EL (cell line): ENCODE measurements at places on chromosomes 12 and 14.
A peak's percentile ranks its signal among the peaks of the same experiment; 100 is the strongest.

- no peak for DNase-seq
Observed at GRCh38 chr14:68564826-68565759, 227.8 kb downstream of the ZFP36L1 start.

- DNase-seq = peak; percentile 81
Observed at GRCh38 chr12:24822121-24822899, 126.6 kb downstream of the BCAT1 start.

DNA sequence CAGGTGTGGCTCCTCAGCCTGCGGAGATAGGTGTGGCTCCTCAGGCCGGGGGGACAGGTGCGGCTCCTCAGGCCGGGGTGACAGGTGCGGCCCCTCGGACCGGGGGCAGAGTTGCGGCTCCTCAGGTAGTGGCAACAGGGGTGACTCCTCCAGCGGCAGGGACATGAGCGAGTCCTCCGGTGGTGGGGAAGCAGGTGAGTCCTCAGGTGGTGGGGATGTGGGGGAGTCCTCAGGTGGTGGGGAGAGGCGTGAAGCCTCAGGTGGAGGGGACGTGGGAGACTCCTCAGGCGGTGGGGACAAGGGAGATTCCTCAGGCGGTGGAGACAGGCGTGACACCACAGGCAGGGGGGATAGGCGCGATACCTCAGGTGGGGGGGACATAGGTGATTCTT is 9.2 kb downstream of the KMT2D start:
- DNase-seq = no peak

DNA sequence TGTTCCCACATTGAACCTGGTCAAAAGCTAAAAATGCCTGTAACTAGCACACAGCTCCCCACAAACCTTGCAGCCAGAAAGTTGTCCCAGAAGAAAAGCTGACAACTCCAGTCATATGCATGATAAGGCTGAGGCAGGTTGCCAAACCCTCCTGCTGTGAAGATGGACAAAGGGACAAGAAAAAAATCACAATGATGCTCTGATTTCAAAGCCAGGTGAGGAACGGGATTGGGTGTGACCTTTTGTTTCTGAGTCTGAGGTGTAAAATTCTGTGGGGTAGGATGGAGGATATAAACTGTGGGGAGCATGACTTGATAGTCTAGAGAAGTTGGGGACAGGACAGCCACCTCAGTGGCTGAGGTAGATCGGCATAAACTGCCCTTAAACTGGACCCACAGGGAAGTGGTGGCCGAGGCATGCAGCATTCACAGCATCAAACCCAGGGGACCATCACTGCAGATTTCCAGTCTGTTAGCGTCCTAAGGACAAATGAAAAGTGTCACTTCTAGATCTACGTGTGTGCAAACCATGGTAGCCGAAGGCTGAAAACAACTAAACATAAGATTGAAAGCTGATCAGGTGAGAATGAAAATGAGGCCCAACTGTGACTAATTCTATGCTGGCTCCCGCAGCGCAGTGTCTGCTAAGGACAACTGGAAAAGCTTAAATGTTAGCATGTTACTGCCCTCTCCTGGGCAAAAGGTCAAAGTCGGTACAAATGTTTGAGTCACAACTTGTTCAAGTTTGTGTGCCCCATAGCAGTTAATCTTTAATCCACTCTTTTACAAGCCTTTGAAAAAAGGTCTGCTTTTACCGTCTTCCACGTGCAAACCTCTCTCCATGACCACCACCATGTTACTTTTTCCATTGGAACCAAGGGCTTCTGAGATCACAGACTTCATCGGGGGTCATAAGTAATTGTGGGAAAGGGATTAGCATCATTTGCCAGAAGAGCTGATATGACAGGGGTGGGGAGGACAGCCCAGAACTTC is 39.8 kb downstream of the GRIN2B start:
- DNase-seq = peak; percentile 39

DNA sequence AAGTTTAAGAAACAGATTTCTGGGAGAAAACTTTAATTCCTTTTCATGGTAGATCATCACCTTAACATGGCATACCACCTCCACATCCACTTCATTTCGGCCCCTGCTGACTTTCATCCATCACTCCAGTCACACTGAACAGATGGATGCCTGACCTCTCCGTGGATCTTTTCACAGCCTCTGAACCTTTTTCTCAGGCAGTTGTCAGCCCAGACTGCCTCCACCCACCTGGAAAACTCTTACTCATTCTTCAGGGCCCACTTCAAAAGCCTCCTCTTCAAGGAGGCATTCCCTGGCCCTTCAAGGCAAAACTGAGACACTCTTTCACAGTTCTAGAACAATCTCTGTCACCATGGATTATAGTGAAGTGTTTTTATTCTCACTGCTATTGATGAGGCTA is 52.9 kb downstream of the GXYLT1 start:
- no peak for DNase-seq

DNA sequence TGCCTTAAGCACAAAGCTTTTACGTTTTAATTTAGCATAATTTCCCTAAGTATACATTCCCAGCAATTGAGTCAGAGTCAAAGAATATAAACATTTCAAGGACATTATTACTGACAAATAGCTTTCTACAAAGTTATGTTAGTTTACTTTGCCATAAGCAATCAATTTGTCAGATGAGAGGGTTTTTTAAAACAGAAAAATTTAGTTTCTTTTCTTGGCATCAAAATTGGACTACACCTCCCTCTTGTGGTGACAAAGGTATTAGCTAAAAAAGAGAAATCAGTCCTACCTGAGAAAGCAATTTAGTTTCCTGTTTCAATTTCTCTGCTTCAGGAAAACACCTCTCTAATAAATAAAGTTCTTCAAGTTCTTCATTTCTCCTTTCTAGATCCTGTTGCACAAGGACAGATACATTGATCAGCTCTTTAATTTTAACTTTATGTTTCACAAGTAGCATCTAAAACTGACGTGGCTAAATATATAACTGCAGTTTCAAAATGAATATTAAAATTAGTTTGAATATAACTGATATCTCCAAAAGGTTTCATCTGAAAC is 39.9 kb downstream of the DNAI7 start:
- peak; percentile 59 for DNase-seq

DNA sequence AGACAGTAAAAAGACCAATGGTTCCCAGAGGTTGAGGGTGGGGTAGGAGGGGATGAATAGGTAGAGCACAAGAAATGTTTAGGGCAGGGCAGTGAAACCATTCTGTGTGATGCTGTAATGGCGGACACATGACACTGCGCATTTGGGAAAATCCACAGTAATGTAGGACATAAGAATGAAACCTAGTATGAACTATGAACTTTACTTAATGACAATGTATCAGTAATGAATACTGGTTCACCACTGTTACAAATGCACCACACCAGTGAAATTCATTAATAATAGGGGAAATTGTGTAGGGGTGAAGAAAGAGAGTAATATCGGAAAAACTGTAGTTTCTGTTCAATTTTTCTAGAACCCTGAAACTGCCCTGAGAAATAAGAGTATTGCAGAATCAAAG is 5.6 kb downstream of the ERH start:
- DNase-seq = no peak

DNA sequence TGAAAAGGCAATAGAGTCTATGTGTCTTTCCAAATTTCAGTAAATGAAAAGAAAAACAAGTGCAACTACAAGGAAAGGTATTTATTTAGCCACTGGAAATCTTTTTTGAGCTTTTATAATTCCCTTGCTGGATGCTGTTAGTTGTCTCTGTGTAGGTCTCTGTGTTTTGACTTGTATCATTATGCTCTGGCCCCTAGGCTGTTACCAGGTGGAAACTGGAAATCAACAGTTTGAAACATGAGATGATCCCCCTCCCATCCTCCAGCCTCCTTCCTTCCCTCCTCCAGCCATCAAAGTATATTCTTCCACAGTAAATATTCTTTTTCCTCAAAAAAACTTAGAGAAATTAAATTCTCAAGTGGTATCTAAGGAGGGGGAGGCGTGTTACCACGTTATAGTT is 934 bp upstream of the DCN start:
- no peak for DNase-seq

DNA sequence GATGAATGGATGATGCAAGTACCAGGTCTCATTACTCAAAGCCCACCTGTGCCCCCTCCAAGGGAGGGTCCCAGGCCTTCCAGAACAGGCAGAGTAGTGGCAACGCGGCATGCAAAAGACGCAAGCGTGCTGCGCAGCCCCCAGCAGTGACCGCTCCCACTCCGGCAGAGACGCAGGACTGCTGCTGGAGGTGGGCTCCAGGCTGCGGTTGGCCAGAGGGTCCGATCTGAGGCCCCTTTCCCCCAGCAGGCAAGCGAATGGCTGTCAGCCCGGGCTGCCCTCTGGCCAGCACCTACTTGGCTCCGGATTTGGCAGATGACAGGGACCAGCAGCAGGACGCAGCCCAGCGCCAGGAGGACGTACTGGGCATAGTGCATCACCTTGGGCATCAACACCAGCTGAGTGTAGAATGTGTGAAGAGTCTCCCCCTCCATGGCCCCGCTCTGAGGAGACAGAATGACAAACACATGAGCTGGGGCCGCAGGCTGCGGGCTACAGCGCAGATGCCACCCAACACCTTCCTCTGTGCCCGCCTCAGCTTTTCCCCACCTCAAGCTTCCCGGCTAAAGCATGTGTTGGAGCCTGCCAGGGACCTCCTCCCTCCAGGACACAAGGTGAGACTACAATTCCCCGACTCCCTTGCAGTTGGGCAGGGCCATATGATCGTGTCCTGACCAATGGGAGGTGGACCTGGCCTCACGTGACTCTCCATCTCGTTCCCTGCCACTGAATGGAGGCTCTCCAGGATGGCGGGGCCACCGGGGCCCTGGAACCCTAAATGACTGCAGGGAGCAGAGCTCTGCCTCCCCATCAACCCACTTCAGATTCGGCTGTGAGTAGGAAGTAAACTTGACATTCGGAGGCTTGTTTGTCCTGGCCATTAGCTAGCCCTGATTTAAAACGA is 77.4 kb downstream of the SCARB1 start:
- DNase-seq = peak; percentile 66

DNA sequence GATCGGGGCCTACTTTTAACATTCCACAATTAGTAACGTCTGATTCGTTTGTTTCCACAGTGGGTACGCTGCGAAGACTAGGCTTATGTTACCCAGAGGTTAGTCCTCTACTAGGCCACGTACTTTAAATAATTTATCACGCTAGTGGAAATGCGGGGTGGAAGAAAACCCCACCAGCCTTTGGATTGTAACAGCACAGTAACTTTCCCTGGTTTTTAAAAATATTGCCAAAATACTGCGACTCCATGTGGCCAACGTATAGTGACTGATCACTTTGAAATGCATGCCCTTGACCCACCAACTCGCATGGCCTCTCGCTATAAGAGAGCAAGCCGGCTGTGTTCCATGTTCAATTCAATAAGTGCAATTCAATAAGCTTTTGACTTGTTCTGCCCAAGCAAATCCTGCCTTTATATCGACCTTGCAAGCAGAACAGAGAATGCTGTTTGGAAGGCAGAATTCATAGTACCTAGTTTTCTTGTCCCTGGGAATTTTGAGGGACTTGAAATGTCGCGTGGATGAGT is 882 bp upstream of the GTF2A1 start:
- DNase-seq = no peak

DNA sequence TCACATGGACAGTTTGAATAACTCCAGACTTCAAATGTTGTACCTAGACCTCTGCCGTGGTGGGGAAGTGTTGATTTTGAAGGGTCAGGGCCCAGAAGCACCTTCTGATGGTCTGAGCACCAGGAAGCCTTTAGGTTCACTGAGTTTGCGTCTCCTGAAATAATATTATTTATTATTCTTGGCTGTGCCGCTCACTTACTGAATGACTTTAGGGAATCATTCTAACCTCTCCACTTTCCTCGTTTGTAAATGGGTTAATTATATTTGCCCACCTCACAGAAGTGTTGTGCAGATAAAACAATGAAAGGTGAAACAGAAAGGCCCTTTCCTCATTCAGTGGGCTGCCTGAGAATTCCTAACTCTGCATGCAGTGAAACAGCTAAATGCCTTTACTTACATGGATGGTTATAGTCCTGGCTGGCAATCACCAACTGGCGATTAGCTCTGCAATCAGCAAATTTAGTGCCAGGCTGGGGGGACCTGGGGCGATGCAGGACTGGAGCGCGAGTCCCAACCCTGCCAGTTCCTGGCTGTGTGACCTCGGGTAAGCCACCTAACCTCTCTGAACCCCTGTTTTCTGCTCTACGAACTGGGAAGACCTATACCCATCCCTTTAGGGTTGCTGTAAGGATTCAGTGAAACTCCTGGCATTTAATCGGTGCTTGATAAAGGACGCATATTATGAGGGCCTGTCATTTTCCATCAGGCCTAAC is 57.5 kb downstream of the MAP1LC3B2 start:
- DNase-seq = no peak

DNA sequence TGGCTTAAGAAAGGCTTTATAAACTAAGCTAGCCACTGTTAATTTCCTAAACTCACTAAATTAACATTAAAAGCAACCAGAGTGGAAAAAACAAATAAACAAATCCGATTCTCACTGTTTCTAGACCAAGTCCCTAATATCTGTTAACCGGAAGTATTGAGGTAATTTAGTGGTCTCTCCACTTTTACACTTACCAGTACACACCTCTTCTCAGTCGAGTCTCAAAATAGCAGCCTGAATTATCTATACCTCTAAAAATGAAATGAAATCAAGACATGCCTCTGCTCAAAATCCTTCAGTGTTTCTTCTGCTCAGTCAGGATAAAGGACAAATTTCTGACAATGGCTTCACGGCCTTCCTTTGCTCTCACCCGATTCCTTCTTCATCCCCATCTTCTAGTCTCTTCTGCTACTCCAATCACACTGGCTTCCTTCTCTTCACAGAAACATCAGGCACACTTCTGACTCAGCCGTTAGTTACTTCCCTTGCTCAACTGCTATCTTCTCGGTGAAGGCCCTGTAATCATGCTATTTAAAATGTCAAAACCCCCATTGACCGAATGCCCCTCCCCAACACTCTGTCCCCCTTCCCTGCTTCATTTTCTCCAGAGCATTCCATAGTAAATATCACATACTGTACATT is 161.3 kb downstream of the KITLG start:
- DNase-seq = peak; percentile 70

DNA sequence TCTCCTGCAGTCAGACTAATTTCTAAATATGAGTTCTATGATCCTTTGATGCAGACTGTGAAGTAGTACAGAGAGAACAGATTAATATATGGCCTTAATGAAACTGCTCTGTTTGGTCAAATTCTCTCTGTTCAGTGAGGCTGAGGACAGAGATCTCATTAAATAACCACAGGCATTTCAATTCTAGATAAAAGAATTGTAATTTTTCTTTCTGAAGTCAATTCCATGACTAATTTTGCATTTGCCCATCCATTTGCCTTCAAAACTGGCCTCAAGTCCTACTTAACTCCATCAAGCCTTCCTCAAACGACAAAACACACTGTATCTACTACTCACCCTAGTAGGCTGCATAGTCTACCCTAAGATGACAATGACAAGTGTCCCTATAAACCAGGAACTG is 67.1 kb downstream of the DUSP16 start:
- no peak for DNase-seq

- peak; percentile 22 for DNase-seq
Observed at GRCh38 chr12:19093218-19093617, 36.3 kb upstream of the PLEKHA5 start.

DNA sequence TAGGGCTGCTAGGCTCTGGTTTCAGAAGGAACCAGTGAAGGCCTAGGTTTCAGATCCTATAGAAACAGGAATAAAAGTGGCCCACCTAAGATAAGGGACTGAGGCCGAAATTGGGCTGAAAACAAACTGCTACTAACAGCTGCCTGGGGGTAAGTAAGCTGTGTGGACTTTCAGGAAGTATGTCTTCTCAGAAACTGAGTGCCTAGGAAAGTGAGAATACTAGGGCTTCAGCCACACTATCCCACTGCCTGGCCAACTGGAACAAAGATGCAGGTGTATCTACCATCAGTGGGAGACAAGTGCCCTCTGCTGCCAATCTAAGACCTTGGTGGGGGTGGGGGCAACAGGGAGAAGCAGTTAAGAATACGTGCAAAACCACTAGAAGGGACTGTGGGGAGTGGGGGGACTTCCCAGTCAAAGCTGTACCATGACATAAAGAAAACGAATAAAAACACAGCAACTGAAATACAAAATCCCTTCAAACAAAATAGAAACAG is 82.5 kb downstream of the MED13L start:
- no peak for DNase-seq
